ENCODE measurements at places on chromosomes 13 and 19.

- DNase-seq: no peak
These were observed 318.8 kb downstream of the ATP8A2 start for GRCh38 chr13:25690582-25690981.

DNA sequence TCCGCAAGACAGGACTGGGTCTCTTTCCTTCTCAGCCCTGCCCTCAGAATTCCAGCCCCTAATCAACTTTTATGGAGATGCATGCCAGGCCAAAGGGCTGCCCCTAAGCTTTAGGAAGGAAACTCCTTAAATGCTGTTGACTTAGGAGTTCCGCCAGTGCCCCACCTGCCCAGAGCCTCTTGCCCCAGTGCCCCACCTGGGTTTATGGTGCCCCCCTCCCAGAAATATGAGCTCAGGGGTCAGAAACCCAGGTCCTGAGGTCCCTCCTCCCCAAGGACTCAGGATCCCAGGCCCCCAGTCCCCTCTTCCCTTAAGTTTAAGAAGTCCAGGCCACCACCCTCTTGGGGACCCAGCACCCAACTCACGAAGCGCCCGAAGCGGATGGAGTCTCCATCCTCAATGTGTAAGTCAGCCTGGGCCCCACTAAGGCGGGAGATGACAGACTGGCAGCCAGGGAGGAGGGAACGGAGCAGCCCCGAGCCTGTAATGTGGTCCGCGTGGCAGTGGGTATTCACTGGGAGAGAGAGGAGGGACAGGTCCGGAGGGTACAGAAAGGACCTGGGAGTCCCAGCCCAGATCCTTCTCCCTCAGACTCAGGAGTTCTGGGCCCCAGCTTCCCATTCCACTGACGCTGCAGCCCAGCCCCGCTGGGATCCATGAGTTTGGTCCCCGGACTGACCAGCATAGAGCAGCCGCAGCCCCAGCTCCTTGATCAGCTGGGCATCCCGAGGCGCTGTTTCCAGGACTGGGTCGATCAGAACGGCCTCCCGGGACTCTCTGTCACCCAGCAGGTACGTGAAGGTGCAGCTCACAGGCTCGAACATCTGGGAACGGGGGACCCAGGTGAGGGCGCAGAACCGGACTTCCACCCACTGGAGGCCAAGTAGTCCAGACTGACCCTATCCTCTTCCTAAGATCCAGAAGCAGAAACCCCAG lies 897 bp downstream of the ETHE1 start:
- DNase-seq: peak; percentile 24

- no peak for DNase-seq
These were observed 110.3 kb upstream of the VSTM2B start for GRCh38 chr19:29415507-29415906.

DNA sequence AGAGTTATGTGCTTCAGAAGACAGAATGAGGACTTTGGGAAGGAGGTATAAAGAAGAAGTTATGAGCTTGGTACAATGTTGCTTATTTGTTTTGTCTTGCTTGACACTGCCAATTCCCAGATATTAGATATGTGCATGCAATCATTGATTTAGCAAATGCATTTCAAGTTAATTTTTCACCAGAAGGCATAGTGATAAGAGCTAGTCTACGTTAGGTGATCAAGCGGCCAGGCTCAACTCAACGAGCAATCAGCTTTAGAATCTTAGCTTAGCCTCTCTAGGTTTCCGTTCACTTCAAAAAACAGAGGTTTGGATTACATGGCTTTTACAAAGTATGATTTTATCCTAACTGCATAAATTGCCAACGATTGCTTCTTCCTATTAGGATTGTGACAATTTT lies 81.6 kb upstream of the POSTN start:
- no peak for DNase-seq
